Stimulated activated CD8-positive, alpha-beta memory T cell treated with anti-CD3 and anti-CD28 coated beads, Interleukin-7, amount 100 ng/mL, for 24 hours (primary cell): ENCODE measurements at places on chromosomes 5 and 9.

- DNase-seq: no peak
Measured at GRCh38 chr9:37407468-37407867, 15.0 kb upstream of the GRHPR start.

DNA sequence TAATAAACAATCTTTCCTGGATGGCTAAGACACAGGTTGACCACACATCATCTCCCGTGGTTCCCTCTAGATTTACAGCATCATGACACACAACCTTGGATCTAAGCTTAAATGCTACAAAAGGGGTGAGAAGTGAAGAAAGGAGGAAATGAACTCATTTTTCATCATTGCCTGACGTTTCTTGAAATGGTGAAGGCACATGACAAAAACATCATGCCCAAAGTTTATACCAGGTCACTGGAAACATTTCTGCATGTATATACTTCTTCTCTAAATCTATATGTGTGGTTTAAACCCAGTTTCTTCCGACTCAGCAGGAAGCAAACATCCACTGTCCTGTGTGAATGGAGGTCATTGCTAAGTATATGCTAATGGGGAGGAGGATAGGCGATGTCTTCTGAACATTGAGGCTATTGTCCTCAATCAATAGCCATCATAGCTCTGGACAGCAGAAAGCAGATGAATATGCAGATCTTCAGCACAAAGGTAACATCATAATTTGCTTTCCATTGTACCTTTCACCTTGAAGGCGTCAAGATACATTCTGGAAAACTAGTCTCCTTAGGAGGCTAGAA is 137.4 kb downstream of the MED27 start:
- no peak for DNase-seq

- DNase-seq: no peak
Measured at GRCh38 chr9:8604201-8604600, 804.6 kb upstream of the DMAC1 start.

GRCh38 chr9:133945314-133945975 is 46.7 kb downstream of the VAV2 start:
- DNase-seq: no peak

GRCh38 chr5:85500869-85501268 is 1116.2 kb upstream of the EDIL3 start:
- DNase-seq: no peak

DNA sequence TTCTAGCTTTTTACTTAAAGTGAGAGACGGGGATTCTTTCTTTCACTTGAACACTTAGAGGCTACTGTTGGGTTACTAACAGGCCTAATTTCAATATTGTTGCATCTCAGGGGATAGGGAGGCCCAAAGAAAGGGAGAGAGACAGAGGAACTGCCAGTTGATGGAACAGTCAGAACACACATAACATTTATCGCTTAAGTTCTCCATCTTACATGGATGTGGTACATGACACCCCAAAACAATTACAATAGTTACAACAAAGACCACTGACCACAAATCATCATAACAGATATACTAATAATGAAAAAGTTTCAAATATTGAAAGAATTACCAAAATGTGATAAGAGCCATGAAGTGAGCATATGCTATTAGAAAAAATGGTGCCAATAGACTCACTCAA is 4.3 kb upstream of the RIC1 start:
- no peak for DNase-seq

- no peak for DNase-seq
Measured at GRCh38 chr9:120212853-120213200, 367.1 kb downstream of the CDK5RAP2 start.

GRCh38 chr5:155616779-155617392 is 603.3 kb downstream of the KIF4B start:
- peak; percentile 31 for DNase-seq

DNA sequence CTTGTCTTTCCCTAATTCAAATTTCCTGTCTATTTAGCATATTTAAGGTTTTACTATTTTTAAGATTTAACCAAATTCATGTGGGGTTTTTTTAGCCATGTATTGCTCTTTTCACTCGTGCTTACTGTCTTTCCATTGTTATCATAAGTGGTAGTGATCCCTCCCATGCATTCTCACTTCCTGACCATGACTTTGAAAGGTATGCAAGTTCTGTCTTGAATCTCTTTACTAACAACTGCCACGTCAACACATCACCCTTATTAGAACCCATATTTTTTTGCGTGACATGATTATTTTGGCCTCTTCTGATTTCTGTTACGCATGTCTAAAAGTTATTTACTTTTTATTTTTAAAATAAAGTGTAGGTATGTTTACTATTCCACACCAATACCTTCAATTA is 94.7 kb upstream of the CDH6 start:
- DNase-seq: no peak

GRCh38 chr9:137221506-137222111 is 431 bp downstream of the RNF208 start:
- DNase-seq: no peak

GRCh38 chr9:109817846-109818472 is 38.0 kb downstream of the PALM2AKAP2 start:
- no peak for DNase-seq

DNA sequence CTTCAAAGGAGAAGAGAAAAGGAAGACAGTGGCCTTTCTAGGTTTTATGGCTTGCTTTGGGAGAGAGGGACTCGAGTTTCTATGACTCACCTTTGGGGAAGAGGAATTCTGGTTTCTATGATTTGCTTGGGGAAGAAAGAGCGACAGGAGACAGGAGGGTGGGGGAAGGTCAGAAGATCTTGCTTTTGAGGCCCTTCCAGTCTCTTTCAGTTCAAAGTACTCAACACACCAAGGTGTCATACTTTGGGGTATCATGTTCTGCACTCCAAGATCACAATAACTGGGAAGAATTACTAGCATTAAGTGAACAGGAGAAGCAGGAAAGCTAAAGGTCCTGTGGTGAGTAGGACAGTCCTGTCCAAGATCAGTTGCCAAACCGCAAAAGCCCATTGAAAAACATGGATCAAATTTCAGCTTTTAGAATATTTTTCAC is 324.5 kb downstream of the ARHGEF28 start:
- no peak for DNase-seq

DNA sequence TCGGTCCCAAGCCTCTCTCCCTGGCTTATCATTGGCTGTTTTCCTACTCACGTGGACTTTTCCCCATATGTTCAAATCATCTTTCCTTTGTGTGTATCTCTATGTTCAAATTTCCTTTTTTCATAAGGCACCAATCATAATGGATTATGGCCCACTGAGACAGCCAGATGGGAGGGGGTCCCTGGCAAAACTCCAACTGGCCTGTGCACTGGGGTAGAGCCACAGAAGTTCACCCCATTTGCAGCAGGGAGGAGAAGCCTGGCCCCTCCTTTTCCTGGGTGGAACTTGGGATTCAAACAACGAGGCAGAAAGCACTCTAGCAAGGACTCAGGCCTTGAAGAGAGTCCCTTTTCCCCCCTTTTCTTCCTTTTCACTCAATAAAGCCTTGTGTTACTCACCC is 362.4 kb downstream of the CDH18 start:
- DNase-seq: no peak

- no peak for DNase-seq
Measured at GRCh38 chr5:61347080-61347479, 15.0 kb downstream of the ZSWIM6 start.

DNA sequence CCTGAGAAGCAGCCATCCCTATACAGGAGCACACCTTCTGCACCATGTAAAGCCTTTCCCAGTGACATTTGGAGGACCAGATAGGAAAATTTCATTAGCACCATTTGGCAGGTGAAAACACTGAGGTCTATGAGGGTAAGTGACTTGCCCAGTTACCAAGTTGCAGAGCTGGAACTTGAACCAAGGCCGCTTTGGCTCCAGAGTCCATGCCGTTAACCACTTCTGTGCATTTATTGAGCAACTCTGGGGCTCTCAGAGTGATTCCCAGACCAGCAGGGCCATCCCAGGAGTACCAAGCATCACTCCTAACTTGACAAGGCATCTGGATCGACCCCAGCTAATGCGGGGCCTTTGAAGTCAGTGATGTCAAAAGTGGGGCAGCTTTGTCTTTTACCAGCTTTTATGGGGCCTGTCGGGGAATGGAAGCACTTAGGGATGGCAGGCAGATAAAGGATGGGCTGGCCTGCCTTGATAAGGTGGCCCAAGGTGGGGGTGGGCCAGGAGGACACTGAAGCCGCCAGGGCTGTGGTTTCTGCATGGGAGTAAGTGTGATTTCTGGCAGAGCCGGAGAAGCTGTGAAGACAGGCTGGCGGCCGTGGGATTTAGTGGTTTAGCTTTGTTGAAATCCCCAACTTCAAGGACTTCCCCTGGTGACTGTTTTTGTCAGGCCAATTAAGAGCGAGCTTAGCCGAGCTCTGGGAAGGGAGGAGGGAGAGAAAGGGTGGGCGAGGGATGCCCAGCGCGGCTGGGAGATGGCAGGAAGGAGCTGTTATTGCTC is 127.3 kb downstream of the MACROH2A1 start:
- DNase-seq: no peak

- DNase-seq: no peak
Measured at GRCh38 chr5:135591277-135591676, 12.5 kb upstream of the CXCL14 start.

GRCh38 chr5:149732324-149733128 is 2.4 kb downstream of the PPARGC1B start:
- no peak for DNase-seq

DNA sequence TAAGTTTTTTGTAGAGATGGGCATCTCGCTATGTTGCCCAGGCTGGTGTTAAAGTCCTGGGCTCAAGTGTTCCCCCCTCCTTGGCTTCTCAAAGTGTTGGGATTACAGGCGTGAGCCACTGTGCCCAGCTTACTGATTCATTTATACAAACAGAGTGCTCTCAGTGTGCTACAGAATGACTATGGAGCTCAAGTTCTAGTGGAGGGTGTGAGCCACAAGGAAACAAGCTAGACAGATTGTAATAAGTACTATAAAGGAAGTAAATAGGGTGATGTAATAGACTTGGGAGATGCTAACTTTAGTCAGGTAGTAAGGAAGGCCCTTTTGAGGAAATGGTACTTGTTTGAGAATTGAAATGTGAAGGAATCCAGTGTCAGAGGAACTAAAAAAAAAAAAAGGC is 1.7 kb upstream of the TMEM267 start:
- DNase-seq: no peak

- no peak for DNase-seq
Measured at GRCh38 chr5:103346162-103346748, 87.7 kb downstream of the MACIR start.

DNA sequence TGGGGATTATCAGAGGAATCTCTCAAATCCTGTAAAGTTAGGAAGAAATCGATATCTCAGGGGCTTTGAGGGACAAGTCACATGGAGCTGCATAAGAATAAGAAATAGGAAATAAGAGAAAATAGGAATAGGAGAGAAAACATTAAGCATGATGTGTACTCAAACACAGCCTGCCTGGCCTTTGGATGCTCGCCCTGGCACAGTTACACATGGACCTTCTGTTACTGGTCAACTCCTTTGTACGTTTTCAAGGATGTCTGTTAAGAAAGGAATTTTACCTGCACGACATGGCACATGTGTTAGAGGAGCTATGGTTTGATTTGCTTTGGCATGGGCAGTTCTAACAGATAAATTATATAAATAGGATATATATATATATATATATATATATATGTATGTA is 321.2 kb downstream of the CDH12 start:
- DNase-seq: no peak

- DNase-seq: no peak
Measured at GRCh38 chr9:111360881-111361280, 30.9 kb upstream of the OR2K2 start.

GRCh38 chr5:76325876-76326491 is 77.1 kb upstream of the IQGAP2 start:
- no peak for DNase-seq

DNA sequence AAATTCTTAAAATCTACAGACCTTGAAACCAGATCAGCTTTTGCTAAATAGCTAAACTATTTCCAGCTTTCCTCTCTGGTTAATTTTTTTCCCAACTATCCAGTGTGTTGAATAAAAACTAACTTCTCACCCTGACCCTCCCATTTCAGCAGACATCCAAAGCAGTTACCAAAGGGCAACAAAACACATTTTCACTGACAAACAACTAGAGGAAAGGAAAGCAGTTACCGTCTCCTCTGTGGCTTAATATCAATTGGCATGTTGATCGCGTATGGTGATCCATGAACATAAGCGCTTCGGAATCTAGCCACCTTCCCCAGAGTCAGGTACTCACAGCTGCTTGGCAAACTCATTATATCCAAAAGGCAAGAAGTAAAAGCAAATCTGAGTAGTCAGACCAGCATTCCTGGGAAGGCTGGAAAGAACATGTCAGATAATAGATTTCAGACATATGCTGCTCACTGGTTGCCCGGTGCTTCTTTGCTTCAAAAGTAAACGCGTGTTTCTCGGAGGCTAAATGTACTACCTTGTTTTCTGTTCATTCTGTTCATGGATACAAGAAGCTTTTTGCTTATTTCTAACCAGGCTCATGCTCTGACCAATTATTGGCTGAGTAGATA is 463.4 kb downstream of the PDE4D start:
- no peak for DNase-seq

DNA sequence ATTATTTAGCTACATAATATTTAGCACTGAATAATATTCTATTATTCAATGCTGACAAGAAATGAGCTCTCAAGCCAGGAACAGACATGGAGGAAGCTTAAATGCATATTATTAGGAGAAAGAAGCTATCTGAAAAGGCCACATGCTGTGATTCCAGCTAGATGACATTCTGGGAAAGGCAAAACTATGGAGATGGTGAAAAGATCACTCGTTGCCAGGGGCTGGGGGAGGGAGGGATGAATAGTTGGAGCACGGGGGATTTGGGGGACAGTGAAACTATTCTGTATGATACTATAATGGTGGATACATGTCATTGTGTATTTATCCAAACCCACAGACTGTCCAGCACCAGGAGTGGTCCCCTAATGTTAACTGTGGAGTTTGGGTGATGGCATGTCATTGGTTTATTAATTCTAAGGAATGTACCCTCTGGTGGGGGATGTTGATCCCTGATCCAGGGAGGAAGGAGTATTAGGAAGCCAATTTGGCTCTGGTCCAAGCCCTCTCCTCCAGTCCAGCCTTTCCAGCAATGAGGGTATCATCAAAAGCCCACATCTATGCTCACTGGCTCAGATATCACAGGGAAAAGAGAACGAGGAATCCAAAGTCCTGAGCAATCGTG is 162.5 kb downstream of the COL23A1 start:
- no peak for DNase-seq
